ENCODE measurements at places on chromosomes 12 and 14.

DNA sequence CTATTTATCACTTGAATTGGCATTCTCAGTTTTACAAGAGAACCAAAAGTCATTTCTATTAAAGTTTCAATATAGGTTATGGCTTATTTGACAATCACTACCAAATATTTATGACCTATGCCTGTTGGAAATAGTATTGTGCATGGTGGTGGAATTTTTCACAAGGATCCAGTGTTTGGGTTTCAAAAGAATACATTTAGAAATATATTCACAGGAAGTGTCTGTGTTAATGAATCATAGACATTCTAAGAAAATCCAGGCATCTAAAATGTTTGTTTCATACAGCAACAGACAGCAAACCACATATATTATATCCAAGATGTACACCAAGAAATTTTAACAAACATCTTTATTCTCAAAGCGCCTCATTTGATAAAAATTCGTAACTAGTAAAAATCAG lies 92.7 kb downstream of the MED13L start:
- DNase-seq: no peak

DNA sequence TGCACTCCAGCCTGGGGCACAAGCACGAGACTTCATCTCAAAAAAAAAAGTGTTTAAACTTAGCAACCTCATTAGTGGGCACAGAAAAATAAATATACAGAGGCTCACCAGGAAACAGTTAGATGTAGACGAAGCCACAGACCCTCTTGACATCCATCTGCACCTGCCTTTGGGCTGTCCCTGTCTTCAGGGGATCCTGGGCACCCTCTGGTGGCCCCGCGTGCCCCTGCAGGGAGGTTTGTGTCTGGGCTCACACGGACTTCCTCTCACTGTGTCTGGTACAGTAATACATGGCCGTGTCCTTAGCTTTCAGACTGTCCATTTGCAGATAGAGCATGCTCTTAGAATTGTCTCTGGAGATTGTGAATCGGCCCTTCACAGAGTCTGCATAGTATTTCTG lies 916.5 kb downstream of the TMEM121 start:
- no peak for DNase-seq

- peak; percentile 54 for DNase-seq
These were observed 107.3 kb downstream of the CRADD start for GRCh38 chr12:93784339-93785086.

DNA sequence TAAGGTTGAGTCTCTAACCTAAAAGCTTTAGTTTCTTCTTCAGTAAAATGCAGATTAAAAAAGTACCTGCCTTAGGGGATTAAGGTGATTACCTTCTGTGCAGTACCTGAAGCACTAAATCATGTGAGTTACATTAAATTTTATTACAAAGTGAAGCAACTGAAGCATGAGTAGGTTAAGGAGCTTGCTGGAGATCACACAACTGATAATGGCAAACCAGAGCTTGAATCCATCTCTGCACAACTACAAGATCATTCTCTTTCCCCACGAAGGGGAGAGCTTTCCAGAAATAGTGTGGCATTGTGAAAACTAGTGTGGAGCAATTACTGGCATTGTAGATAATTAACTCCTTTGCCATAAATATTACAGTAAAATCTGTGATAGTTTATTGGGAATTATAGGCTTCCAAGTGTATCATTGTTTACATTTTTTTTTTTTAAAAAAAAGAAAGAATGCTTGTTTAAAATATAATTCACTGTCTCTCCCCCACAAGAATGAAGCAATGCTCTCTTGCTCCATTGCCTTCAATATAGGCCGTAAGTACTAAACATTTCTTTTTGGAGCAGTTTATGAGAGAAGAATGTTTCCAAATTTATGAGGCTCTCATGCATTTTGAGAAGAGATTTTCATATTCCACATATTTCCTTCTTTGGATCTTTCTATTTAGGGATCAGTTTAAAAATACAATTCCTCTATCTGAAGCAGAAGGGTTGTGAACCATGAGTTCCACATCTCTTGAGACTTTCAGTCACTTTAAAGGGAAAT lies 20.5 kb downstream of the SLC38A2 start:
- DNase-seq: no peak

DNA sequence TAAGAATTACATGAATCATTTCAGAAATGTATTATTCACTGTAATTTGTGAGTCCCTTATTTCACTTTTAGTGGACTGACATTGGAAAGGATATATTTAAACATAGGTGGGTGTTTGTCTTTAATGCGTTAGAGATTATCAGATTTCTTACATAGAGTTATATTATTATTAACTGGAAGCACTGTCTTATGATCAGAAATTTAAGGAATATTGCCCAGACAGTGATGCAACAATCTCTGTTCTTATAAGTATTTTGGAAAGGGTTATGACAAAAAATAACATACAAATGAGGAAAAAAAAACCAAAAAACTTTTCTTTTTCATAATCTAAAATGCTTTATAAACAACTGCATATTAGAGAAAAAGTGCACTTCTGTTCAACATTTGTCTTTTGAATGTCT lies 836.6 kb downstream of the SLC6A15 start:
- no peak for DNase-seq

DNA sequence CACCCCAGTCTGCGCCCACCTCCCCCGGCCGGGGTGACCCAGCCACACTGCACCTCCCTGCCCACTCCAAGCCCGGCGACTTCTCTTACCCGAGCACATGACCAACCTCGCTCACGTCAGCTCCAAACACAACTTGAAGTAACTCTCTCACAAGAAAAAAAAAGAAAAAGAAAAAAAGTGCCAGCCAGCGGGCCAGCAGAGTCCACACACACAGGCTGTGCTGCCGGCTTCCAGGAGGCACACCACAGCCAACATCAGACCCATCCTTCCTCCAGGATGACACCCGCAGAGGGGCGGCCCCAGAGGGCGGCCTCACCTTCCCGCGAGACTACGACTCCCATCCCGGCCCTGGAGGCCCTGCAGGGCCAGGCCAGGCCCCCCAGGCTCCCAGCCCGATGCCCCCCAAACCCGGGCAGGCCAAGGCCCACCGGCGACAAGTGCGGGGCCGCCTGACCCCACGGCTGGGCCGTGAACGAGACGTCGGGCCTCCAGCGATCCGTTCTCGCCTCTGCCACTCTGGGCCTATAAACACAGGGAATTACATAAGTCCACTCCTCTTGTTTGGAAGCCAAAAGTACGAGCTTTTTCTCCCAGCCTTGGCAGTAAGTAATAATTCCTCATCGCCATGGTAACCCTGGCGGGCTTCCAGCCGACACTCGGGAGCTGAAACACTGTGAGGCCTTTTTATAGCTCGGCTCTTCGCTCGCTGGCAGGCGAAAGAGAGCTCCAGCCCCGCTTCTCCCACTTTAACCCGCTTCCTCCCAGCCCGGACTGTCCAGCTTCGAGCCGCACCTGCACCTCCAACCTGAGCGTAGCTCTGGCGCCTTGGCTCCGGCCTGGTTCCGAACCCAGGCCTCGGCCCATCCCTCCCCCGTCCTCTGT lies 49.1 kb downstream of the NCOR2 start:
- peak; percentile 99 for DNase-seq

- no peak for DNase-seq
These were observed 191.5 kb upstream of the NOS1 start for GRCh38 chr12:117552971-117553370.

GRCh38 chr12:93964936-93965335 lies 183.4 kb upstream of the PLXNC1 start:
- no peak for DNase-seq

GRCh38 chr12:125194987-125195386 lies 129.8 kb downstream of the AACS start:
- DNase-seq: no peak

GRCh38 chr12:21459474-21459873 lies 22.0 kb downstream of the PYROXD1 start:
- DNase-seq: no peak

GRCh38 chr14:23414254-23414653 lies 6.2 kb upstream of the MYH6 start:
- no peak for DNase-seq

DNA sequence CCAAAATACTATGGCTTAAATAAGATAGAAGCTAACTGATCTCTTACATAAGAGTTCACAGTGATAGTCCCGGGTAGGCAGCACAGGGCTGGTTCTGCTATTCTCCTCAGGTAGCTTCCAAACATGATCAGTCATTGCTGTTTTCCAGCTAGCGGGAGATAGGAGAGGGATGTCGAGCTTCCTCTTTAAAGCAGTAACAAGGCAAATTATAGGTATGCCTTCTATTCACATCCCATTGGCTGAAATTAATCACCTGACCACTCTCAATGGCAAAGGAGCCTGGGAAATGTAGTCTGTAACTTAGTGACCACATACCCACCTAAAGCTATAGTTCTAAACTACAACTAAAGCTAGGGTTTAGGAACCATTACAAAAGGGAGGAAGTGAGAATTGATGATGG lies 34.5 kb upstream of the VRK1 start:
- peak; percentile 55 for DNase-seq

DNA sequence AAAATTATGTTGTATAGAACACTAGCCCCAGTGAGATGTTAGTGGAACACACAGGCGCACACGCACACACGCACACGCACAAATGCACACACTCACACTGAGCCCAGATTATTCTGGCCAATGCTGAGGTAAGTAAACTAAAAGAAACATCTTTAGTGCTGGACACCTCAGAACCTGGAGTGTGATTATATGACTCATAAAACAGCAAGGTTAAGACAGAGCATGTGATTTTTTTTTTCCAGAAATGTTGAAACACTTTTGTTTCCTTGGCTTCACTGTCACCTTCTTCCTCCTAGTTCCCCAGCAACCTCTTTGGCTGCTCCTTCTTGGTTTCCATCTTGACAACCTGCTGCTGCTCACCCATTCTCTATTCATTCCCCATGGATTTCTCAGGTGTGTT lies 141.0 kb upstream of the ALG10B start:
- no peak for DNase-seq

DNA sequence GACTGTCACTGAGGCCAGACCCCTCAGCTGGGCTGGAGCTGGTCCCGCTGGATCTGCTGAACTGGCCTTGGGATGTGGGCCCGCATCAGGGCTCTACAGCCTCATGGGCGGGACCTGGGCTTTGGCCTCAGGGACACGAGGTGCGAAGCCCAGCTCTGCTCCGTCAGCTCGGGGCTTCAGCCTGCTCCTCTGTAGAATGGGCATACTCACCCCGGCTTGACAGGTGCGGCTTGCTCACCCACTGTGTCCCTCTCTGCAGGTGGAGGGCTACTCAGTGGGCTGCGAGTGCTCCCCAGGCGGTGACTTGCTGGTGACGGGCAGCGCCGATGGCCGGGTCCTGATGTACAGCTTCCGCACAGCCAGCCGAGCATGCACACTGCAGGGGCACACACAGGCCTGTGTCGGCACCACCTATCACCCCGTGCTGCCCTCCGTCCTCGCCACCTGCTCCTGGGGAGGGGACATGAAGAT lies 57.6 kb downstream of the BEGAIN start:
- DNase-seq: no peak

DNA sequence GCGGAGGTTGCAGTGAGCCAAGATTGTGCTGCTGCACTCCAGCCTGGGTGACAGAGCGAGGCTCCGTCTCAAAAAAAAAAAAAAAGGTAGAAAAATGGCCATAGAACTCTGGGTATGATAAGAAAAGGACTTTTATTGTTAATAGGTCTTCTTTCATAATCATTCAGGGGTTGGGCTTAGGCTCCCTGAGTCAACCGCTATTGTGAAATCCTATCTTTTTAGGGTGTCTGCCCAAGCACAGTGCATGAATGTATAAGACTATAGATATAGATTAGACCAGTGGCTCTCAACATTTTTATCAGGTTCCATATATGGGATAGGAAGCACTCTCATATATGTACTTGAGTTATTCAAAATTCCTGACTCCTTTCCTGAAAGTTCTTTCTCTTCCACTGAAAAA lies 48.7 kb upstream of the USP15 start:
- DNase-seq: no peak

- no peak for DNase-seq
These were observed 53.3 kb upstream of the LRRK2 start for GRCh38 chr12:40171501-40171900.

- no peak for DNase-seq
These were observed 475.5 kb downstream of the AACS start for GRCh38 chr12:125540580-125541204.

GRCh38 chr12:93201990-93202389 lies 175.7 kb upstream of the NUDT4 start:
- no peak for DNase-seq

DNA sequence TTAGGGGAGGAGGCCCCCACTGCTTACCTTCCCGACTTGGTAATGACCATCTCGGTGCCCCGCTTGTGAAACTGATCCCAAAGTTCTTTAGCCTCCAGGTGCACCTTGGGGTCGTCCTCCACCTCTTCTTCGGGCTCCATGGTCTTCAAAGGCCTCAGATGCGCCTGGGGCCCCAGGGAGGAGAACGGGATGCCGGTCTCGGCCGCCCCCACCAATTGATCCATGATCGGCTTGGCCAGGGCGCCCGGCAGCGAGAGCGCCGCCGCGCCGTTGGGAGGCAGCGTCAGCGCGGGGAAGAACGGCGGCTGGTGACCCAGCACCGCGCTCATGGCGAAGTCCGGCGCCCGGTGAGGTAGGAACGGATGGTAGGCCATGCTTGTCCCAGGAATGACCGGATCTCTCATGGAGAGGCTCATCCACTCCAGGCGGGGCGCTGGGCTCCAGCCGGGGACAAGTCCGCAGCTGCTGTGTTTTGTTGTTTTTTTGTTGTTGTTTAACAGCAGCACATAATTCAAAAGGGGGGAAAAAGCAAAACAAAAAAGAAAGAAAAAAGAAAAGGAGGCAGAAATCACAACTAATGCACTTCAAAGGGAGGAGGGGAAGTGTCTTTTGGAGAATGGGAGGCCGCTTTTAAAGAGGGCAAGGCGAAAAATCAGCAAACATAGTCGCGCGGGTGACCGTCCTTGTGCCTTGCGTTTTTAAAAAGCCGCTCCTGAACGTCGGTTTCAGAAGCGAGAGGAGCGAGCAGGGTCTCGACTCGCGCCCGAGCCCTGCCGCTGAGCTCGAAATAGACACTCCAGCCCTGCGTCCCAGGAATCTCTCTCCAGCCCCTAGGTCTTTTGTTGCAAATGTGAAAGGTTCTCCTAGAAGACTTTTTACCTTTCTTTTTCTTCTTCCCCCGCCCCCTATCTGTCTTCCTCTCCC lies 928 bp downstream of the TBX3 start:
- no peak for DNase-seq

DNA sequence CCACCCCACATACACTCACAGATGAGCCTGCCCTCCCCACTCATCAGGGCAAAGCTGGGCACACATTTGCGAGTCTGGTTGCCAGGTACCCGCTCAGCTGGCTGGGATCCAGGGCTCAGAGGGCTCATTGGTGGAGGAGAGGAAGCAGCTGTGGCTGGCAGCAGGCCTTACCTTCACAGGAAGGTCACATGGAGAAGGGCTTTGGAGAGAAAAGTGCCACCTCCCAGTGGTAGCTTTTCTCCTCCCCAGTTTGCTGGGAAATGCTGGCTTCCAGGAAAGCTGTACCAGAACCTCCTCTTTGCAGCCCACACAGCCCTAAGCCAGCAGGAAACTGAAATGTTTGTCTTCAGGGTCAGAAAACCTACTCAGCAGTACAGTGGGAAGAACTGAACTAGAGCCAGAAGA lies 55.6 kb downstream of the LGMN start:
- peak; percentile 33 for DNase-seq

- no peak for DNase-seq
These were observed 1.7 kb upstream of the SIX6 start for GRCh38 chr14:60506985-60507829.

GRCh38 chr14:56299306-56299984 lies 181.2 kb downstream of the PELI2 start:
- DNase-seq: no peak

- peak; percentile 25 for DNase-seq
These were observed 159.8 kb upstream of the DAAM1 start for GRCh38 chr14:59028476-59029202.

Measured in NCI-H187 (cell line).